Activated T-helper 2 cell treated with anti-CD3 and anti-CD28 coated beads, Interferon-gamma antibody, Interleukin-2, Interleukin-4, amounts not matched to agents 10 μg/mL and 5 μg/mL and 100 μg/mL, durations not matched to agents 14 hours and 24 hours and 36 hours (primary cell): ENCODE measurements at places on chromosomes 1 and 21.

- DNase-seq: no peak
Observed at GRCh38 chr1:89637496-89637895, 4.6 kb downstream of the LRRC8C start.

- no peak for DNase-seq
Observed at GRCh38 chr1:172185211-172185610, 235.3 kb upstream of the C1orf105 start.

DNA sequence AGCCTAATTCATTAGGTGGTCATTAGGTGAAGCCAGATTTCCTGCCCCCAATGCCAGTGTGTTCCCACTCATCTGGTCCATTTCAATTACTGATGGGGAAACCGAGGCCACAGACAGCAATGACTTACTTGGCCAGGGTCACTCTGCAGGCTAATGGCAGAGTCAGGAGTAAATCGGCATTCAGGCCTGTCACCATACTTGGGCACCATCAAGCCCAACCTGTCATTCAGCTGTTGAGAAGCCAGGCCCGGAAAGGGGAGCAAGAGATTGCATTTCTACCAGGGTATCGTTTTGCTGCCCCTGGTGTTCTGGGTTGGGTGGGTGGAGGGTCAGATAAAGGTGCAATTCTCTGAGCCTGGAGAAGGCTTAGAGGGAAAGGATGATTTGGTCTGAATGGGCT is 8.0 kb upstream of the TMEM61 start:
- no peak for DNase-seq

GRCh38 chr1:27395441-27396195 is 3.2 kb downstream of the GPR3 start:
- peak; percentile 78 for DNase-seq

GRCh38 chr21:39849014-39849655 is 18.1 kb upstream of the PCP4 start:
- no peak for DNase-seq
